Neuronal stem cell (in vitro differentiated cells): ENCODE measurements at places on chromosomes 13 and 19.

GRCh38 chr19:5130371-5131030 lies 161.6 kb downstream of the KDM4B start:
- no peak for DNase-seq

- no peak for DNase-seq
These were observed 15.1 kb downstream of the NOSIP start for GRCh38 chr19:49565261-49565660.

DNA sequence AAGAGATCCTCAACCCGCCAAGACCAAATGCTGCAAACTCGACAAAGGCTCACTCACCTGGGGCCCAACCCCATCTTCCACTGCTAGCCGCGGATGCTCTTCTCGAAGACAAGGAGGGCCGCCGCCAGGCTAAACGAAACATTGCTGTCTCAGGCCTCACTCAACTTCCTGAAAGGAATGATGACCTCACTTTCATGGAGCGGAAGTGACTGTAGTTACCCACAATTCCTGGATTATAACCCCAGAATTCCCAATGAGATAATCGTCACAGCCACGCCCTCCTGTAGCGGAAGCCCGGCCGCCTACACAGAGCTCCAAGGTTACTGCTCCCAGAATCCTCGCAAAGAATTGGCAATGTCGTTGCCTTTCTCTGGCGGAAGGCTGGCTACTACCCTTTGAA lies 10.5 kb upstream of the ZNF112 start:
- DNase-seq, result no peak

DNA sequence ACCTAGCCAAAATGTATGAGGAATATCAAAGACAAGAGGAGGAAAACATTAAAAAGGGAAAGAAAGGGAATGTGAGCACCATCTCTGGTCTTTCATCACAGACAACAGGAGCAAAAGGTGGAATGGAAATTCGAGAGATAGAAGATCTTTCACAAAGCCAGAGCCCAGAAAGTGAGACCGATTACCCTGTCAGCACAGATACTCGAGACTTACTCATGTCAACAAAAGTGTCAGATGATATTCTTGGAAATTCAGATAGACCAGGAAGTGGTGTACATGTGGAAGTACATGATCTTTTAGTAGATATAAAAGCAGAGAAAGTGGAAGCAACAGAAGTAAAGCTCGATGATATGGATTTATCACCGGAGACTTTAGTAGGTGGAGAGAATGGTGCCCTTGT lies 217.0 kb downstream of the NBEA start:
- no peak for DNase-seq

- no peak for DNase-seq
These were observed 172.6 kb downstream of the NUFIP1 start for GRCh38 chr13:44816701-44817100.

DNA sequence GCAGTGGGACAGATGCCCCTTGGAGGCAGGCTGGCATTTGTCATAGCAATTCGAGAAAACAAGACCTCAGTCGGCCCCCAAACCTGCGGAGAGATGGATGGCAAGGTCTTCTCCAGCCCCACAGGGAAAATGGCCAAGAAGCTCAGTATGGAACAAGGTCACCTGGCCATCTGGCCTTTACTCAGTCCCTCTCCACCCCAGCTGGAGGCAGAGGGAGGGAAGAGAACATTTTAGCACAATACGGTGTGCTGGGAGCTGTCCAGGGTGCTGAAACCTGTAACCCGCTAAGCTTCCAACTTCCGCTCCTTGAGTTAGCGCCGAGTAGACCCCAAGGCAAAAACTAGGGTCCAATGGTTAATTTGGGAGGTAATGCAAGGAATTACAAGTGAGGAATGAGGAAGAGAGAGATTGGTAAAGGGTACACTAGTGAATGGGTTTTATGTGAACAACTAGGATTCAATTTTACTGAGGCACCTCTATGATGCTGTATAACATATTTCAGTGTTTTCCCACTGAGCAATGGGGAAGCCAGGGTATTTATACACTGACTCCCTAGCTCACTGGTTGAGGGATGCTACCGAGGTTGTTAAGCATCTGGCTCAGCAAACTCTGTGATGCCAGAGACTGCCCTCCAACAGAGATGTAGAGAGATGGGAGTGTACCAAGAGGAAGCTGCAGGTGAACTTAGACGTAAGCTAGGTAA lies 64.3 kb downstream of the CACNA1A start:
- DNase-seq, result peak; percentile 79

GRCh38 chr13:93505104-93505952 lies 278.7 kb downstream of the GPC6 start:
- no peak for DNase-seq

GRCh38 chr19:36819130-36819630 lies 19.0 kb downstream of the ZNF790 start:
- no peak for DNase-seq

GRCh38 chr19:35596366-35596999 lies 10.5 kb downstream of the PMIS2 start:
- DNase-seq, result no peak

- DNase-seq, result no peak
These were observed 165.9 kb downstream of the NDFIP2 start for GRCh38 chr13:79646880-79647279.

DNA sequence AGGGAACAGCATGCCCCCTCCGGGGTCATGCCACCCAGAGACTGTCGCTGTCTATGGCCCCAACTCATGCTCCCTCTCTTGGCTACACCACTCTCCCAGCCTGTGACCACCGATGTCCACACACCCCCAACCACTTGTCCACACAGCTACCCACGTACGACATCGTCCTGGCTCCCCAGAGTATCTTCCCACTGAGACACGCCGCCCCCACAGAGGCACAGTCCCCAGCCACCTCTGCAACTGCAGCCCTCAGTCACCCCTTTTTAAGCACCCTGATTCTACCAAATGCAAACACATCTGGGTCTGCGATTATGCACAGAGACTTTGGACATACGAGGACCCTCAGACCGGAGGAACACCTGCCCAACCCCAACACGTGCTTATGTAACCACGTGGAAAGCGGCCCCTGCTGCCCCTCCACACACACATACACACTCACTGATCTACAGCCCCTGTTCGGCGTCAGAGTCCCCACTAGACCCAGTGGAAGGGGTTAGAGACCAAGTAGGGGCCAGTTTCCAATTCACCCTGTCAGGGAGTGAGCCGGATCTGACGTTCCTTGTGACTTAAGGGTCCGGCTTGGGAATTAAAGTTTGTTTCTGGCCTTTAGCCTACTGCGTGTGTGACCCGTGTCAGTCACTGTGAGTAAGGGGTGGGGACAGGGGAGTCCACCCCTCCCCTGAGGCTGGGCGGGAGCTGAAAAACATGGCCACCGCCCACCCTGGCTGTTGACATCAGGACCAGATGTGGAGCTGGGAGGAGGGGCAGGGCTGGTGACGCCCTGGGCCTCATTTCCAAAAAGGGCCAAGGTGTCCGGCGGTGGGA lies 11.9 kb upstream of the AXL start:
- no peak for DNase-seq

- DNase-seq, result no peak
These were observed 12.9 kb downstream of the LONP1 start for GRCh38 chr19:5706876-5707573.

DNA sequence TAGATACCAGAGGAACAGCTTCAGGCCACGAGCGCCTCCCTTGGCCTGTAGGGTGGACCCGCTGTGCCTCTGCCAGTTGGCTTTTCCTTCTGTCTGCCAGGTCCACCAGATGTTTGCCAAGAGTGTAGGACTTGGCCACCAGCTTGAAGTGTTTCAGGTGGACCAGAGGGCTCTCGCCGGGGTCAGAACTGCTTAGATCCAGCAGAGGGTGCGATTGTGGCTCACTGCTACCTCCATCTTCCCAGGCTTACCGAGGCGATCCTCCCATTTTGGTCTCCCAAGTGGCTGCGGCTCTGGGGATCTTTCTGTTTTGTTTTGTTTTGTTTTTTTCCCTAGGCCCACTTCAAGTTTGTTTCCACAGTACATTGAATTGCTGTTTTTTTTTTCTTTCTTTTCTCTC lies 23.0 kb upstream of the ZNF730 start:
- no peak for DNase-seq

DNA sequence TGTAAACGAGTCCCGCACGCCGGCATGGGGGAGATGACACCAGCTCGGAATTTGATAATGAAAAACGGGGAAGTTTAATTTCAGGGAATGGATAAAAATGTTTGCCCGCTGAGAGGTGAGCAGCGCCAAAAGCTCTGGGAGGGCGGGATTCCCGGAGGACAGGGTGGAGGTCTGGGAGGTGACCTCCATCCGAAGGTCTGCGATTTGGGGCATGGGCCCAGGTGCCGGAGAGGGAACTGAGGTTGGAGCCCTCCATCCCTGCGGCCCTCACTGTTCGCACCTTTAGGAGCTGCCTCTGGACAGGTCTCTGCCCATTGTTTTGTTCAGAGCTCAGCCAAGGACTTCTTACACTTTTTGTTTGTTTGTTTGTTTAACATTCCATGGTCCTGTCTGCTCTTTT lies 129.8 kb downstream of the URI1 start:
- no peak for DNase-seq

DNA sequence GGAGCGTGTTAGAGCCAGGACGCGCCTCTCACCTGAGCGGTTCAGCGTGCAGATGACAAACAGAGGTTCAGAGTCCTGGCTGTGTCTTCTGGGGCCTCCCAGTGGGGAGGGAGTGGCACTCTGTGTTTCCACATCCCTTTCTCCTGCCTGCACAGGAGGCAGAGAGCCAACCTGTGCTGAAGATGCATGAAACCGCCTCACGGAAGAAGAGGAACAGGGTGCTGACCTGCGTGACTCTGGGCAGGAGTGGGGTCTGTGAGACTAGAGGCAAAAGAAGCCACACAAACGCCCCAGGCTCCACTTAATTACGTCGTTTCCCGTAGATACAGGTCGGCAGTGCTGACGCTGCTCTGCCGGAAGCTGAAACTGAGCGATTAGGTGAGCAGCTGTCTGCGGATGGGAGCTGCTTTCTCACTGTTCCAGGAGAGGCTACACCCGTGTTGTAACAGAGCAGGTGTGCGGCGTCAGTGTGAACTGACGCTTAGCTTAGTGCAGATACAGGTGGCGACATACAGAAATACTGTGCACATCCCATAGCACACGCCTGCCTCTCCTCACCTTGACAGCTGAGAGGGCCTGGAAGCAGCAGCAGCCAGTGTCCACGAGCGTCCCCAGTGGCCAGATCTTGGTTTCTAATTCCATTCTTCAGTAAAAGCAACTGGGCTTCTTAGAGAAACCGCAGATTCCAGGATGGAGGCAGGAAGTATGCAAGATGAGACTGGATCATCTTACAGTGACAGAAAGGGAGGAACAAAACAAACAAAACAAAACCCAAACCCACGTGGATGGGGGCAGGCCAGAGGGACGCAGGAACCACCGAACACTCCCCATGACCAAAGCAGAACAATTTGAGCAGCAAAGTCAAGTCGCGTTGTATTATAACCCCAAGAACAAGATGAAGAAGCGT lies 37.7 kb upstream of the MCF2L start:
- DNase-seq, result no peak
